Activated CD4-positive, alpha-beta T cell treated with anti-CD3 and anti-CD28 coated beads, Interleukin-2, amount 50 U/mL, for 24 hours (primary cell): ENCODE measurements at places on chromosomes 3 and 15.

- no peak for DNase-seq
Observed at GRCh38 chr3:85781806-85782205, 823.0 kb downstream of the CADM2 start.

DNA sequence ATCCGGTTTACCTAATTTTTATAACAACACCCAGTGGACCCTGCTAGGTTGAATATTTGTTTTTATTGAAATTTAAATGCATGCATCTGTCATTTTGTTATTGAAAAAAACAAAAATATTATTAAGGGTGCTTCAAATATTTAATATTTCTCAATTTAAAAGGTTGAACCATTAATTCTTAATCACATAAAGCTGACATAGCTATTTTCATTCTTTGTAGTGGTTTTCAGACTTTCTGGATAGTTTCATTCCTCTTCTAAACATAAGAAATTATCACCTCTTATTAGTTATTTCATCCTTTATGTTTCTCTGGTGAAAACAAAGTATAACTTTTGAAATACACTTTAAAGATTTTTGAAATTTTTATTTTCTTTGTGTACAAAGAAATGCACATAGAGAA, 369.9 kb upstream of the PLSCR5 start:
- DNase-seq: no peak

DNA sequence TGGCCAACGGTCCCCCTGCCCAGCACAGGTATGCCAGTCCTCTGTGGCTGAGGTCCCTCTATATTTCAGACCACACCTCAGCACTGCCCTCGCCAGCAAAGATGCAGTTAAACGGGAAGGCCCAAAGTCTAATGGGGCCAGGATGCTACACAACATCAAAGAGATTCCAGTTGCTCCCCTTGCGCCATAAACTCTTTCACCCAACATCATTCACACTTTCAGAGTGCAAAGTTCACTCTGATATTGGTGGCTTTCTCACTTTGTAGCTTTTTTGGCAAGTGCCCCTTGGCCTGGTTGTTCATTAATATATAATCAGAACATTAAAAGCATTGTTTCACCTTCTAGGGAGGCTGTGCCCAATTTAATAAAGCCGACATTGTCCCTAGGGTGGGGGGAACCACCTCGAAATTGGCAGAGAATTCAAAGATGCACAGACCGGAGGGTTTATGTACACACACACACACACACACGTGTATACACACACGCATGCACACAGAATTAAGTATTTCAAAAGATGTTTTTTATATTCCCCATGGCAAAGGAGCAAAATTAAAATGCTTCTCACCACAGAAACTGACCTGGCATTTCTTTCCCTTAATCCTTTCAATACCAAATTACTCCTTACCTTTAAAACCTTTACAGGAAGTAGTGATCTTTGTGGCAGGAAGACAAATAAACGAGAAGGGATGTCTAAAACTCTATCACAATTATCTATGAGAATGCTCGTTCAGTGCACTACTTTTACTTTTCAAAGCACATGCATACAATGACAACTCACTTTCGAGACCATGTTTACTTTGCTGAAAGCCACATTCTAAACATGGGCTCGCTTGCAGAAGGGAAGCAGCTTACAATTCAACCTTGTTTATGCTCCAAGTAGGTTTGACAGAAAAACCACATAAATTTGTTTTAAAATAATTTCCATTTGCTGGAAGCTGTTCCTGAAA, 19.5 kb downstream of the LRIG1 start:
- no peak for DNase-seq

- DNase-seq: no peak
Observed at GRCh38 chr3:20071175-20071574, 30.9 kb downstream of the KAT2B start.

- DNase-seq: no peak
Observed at GRCh38 chr3:56845505-56845904, 43.8 kb upstream of the ARHGEF3 start.

DNA sequence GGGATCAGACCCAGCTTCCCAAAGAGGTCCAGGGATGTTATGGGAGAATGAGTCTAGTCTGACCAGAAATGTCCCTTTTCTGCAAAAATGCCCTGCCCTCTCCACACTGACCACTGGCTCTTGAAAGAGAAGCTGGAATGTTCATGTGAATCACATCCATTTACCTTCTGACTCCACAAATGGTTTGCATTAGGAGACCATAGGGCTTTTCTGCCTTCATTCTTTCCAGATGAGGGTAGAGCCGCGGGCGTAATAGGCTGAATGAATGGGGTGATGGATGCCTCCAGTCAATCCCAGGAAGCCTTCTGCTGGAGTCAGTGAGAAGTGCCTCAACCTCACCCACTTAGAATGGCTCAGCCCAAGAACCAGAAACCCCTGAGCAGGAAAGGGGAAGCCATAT, 47.2 kb upstream of the IREB2 start:
- no peak for DNase-seq

DNA sequence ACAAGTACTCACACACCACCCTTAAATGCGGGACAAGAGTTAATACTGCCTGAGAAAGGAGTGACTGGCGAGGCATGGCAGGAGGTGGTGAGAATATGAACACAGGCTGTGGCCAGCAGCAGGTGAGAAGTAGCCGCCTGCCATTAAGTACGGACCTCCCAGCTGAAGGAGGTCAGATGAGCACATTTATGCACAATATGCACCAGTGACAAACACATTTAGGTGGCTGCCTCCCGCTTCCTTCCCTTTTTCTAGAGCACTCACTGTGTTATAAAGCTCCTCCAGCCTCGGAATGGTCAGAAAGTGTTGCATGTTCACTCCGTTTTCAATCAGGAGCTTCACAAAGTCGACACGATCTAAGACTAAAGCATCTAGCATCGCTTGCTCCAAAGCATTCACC, 52.4 kb downstream of the TRPM1 start:
- no peak for DNase-seq

DNA sequence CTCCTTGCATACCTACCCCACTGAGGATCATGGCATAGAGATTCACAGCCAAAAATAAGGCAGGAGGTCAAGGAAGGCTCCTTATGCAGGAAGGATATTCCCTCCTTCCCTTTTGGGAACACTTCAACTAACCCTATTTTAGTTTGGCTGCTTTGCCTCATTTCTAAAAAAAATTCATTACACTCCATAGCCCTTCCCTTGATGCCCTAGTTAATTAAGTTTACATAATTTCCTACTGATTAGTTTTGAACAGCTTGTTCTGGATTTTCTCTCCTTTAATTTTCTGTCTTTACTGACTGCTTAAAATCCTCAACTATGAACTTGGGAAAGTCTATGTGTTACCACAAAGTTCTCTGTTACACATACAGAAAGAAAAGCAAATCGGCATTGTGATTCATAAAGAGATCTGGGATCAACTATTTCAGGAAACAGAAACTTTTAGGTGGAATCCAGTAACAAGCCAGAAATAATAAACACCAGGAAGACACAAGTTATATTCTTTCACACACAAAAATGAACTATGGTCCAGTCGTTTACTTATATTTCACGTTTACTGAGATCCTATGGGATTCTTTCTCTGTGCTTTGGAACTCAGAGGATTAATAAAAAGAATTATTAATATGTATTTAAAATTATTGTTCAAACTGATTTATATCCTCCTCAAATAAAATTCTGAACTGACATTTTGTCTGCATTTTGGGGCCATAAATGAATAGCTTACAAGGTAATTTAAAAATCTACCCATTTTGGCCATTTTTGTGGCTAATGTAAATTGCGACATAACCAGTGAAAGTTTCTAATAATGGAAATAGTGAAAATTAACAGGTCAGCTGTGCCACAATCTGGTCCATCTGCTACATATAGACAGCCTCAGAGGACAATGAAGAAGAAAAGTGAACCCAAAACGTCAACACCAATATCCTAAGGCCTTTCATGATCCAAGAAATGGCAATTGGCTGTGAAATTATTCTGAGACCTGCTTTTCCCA, 113.8 kb downstream of the FRMD5 start:
- no peak for DNase-seq

- DNase-seq: no peak
Observed at GRCh38 chr3:122690096-122690495, 9.5 kb downstream of the PARP14 start.

DNA sequence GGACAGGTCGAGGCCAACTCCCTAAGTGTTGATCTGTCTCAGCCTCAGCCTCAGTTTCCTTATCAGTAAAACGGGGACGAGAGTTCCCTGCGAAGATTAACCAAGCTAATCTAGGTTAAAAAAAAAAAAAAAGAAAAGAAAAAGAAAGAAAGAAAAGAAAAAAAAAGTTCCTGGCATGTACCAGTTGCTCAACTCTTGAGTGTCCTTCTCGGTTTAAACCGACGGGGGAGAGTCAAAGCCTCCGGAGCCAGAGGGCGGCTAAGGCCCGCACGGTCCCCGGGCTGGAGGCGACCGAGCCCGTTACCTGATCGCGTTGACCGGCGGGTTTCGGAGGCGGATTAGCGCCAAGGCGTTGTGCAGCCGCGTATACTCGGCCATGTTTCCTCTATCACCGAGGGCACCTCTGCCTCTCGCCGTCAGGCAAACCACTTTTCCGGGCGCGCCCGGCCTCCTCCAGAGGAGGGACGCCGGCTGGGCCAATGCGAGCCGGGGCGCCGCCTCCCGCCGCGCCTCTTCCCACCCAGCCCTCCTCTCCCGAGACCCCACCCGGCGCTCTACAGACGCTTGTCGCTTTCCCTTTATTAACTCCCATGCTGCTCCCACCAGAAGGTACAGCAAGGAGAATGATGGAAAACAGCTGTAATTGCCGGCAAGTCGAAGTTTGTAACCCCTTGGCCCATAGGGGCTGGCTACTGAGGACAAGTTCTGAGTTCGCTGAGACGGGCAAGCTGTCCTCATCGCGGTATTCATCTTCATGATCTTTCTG, at the start of gene EHHADH:
Gene EHHADH, minus strand, starts transcription at position 405 of the 766 bp plus-strand sequence. Its CDS starts 27 bp downstream, at position 378.
- DNase-seq: peak; percentile 36

DNA sequence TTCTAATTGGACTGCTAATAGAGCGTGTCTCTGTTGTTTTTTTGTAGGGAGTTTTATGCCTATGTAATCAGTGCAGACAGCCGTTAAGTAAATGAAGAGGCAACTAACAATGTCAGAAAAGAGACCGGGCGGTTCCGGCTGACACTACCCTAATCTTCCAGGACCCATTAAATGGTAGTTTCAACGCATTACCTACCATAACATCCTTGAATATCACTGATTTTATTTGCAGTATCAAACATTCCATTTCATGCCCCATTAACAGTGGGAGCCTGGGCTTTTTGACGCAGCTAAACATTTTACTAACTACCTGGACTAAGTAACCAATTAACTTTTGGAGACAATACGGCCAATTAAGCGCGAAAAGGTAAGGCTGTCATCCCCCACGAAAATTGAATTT, 832.9 kb upstream of the NR2F2 start:
- no peak for DNase-seq

- DNase-seq: no peak
Observed at GRCh38 chr15:43948691-43949325, 122.0 kb downstream of the WDR76 start.

GRCh38 chr15:52186651-52187486, 4.3 kb downstream of the GNB5 start:
- DNase-seq: no peak

GRCh38 chr3:68007621-68008226, 353.3 kb upstream of the SUCLG2 start:
- no peak for DNase-seq

GRCh38 chr3:151709847-151710246, 23.9 kb upstream of the AADACL2 start:
- DNase-seq: no peak

- no peak for DNase-seq
Observed at GRCh38 chr3:177928172-177928873, 607.9 kb upstream of the KCNMB2 start.

DNA sequence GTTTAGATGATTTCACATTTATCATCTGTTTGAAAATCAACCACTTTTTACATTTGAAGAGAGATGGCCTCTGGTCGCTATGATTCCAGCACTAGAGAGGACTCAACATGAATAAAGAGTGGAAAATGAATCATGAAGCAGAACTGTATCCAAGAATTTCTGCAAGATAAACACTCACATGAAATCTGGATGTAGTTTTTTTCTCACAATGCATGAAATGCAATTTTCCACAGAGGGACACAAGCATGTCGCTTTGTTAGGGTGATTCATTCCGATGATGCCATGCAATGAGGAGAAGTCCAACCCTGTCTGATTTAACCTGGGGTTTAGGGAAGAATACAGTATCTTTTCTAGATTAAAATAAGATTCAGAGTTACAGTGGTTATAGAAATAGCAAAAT, 50.4 kb upstream of the ADCY5 start:
- no peak for DNase-seq

DNA sequence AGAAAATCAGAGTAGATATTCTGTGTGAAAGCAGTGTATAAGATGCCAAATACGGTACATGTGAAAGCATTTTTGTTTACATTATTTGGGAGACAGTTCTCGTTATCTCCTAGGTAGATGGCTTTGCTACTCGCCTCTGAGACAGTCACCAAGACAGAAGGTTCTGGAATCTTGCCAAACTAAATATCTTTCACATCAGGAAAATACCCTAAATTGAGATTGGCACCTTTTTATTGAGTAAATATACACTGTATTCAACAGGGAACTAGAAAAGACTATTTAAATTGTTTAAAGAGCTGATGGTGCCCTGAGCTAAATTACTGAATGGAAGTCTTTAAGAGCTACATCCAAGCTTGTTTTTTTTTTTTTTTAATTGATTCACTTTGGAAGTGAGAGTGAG, 3.4 kb downstream of the FGD5 start:
- DNase-seq: no peak

GRCh38 chr3:13564751-13565560, 16.0 kb downstream of the FBLN2 start:
- DNase-seq: no peak

- no peak for DNase-seq
Observed at GRCh38 chr15:76033438-76033837, 21.2 kb upstream of the NRG4 start.

DNA sequence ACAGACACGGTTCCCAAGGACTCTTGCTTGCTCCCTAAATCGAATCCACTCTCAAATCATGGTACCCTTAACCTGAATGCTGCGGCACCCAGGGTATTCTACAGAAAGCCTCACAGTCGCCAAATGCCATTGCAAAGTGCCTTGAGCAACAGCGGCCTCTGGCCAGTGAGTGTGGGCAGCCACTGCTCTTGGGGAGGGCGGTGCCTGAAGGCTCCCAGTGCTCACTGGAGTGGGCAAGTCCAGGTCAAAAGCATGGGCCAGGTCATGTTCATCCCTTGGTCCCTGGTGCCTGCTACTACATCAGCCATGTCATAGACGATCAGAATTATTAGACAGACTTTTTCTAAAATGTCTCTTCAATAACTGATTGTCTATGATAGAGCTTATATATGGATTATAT, 82.5 kb downstream of the ADAMTS17 start:
- DNase-seq: no peak

DNA sequence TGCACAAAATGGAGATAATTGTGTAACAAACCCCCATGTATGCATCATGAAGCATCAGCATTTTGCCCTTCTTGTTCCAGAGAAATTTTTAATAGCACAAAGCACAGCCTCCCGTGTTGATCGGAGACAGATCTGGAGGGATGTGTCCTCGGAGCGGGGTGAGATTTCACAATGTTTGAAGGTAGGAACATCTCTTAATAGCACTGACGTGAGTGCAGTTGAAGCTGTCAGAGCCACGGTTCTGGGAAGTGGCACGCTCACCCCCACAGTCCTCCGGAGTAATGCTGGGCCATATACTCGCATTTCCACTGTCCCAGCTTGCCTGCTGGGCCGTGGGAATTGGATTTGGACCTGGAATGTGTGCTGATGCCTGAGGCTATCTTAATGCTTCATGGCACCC, 24.1 kb downstream of the ARPP21 start:
- DNase-seq: no peak
